ENCODE measurements at places on chromosomes 6 and 20.

GRCh38 chr20:33864324-33864963 lies 53.3 kb downstream of the CHMP4B start:
- DNase-seq: no peak

- no peak for DNase-seq
Measured at GRCh38 chr6:157967020-157967419, 14.6 kb upstream of the SYNJ2 start.

- DNase-seq: no peak
Measured at GRCh38 chr20:22630701-22631100, 46.3 kb upstream of the FOXA2 start.

DNA sequence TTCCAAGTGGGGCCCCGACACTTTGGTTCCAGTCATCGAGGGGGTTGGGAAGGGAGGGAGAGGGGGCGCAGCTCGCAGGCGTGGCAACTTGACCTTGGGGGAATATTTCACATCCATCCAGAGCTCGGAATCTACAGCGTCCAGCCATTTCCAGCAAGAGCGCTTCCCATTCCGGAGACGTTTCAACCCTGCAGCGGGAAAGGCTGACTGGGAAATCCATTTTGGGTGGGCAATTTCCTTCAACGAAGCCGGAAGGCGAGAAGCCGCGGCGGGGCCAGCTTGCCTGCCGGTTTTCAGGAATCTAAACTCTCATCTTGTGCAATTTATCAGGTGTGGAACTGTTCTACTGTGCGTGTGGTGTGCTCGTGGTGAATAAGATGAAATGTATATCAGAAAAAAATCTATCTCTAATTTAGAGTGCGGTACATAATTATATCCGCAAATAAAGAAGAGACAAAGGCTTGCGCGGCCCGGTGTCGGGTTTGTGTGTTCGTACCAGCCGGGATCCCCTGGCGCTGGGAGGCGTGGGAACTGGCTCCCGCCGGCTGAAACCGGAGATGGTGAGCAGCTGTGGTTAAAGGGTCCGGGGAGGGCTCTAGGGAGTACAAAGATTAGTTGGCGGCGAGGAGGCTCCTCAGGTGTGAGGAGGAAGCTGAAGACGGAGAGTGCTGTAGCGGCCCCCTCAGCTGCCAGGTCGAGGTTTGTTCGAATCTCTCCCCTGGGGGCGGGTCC lies 4.8 kb downstream of the SLC32A1 start:
- DNase-seq: peak; percentile 23

DNA sequence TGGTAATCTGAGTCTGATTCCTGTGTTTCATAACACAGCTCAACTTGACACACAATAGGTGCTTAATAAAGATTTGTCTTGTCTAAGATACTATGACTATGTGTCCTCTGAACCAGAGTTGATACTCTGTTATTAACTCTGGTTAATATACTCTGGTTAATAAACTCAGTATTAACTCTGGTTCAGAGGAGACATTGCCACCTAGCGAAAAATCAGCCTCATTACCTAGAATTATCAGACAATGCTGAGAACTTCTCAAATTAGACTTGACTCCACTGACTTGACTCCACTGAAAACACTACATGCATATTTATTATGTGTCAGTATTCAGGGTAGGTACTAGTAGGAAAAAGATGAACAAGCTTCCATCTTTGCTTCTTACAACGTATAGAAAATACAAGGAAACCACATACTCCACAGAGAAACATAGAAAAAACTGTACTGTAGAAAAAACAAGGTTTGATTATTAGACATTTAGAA lies 73.9 kb downstream of the AHI1 start:
- no peak for DNase-seq

DNA sequence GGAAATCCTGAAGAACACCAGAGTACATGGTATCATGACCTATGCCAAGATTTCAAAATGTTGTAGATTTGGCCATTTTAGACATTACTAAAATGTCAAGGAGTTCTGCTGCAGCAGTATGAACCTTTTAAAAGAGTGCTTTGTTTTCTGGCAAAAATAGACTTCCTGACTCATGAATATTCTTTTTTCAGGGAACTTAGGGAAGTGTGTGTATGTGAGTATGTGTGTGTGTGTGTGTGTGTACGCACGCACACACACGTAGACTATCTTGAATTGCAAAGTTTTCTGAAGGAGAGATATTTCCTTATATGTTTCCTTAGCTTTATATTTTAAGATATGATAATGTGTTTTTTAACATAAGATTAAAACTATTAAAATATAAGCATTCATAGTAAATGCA lies 161.2 kb downstream of the HS3ST5 start:
- DNase-seq: no peak

DNA sequence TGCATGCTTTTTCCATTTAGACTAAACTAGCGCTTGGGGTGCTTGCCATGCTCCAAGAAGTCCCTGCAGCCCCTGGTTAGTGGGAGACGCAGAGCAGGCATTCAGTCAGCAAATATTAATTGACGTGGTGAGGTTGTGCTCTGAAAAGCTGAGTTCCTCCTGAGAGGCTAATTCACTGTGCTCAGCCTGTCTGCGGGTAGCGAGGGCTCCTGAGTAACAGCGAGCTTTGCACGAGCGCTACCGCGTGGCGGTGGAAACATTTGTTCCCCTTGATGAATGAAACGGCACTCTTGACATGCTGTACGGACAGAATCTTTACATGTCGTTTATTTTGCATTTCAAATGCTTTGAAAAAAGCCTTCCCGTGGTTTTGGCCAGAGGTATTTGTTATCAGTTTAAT lies 170.6 kb upstream of the AGPAT4 start:
- DNase-seq: peak; percentile 35

DNA sequence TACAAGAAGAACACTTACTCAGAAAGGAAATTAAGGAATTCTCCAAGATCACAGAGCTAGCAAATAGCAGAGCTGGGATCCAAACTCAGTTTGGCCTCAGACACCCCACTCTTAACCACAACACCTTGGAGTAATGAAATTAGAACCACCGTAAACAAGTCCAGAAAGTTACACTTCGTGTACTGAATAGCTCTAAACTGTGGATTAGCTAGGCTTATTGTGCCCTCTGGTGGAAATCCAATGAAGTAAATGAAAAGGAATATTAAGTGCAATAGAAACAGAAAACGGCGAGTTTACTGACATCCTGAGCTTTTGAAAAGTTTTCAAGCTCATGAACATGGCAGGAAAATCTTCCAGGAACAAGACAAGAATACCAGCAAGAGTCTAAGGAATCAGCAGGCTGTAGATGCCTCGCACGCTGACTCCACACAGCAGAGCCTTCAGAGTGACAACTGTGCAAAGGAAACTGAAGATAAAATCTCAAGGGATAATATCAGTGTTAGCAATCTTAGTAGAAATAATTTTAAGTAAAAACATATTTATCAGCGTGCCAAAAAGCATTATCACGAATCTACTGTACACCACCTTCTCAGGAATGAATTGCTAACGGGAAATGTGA lies 34.6 kb downstream of the FBXO5 start:
- no peak for DNase-seq

DNA sequence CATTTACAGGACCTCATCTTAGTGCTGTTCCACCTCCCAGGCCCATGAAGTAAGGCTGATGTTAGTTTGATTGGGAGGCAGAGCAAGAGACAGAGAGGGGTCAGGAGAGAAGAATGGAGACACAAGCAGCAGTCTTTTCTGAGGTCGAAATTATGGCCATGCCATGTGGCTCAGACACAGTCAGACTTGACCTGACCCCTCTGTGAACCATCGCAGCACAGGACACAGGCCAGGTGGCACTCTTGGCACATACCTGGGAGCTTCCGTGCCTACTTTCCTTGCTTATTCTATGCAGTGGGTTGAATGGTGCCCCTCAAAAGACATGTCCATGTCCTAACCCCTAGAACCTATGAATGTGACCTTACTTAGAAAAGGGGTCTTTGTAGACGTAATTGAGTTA lies 254.9 kb downstream of the MAFB start:
- DNase-seq: no peak

GRCh38 chr6:30066082-30066481 lies 916 bp upstream of the PPP1R11 start:
- DNase-seq: no peak
